CD8-positive, alpha-beta memory T cell (primary cell): ENCODE measurements at places on chromosomes 4 and X. TPM values are rescaled to one million over a fixed set of nuclear protein-coding genes. Genes with fewer than 3 reads are reported as not detected.
A peak's percentile ranks its signal among the peaks of the same experiment; 100 is the strongest.

Gene SULT1E1
- not detected for total RNA-seq

DNA sequence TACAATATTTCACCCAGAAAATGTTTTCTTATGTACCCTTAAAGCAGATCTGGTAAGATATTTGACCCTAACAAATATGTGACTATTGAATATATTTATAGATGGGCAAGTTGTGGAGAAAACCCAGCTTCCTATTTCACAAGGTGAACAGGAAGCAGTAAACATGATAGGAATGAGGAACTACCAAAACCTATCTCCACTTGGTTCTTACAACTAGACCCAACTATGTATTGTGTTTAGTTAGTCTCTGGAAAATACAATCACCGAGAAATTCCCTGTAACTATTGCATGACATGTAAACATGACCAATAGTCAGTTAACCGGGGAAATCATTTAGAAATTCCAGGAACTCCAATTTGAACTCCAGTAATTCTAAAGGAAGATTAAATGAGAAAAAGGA, 8.4 kb upstream of the RXFP1 start:
- no peaks in the 10 kb centered on the region for H3K4me1 ChIP-seq
- no peak overlapping the region for H3K27ac ChIP-seq
- no peak for DNase-seq

GRCh38 chrX:71111141-71111843, at the start of gene IL2RG:
TSS of gene IL2RG (minus strand) at chrX:71111577. CDS start at chrX:71111539, 38 bp downstream.
- DNase-seq = peak; percentile 60
- H3K4me1 ChIP-seq = peaks cover 44% of the 10 kb centered on the region
- peaks cover 30% of the 10 kb centered on the region for H3K36me3 ChIP-seq
- peak within 1 kb of the TSS; percentile 98 for H3K27ac ChIP-seq
- H3K4me3 ChIP-seq = peak within 1 kb of the TSS; percentile 99

Gene ARMCX2
- 4.7 TPM for total RNA-seq

DNA sequence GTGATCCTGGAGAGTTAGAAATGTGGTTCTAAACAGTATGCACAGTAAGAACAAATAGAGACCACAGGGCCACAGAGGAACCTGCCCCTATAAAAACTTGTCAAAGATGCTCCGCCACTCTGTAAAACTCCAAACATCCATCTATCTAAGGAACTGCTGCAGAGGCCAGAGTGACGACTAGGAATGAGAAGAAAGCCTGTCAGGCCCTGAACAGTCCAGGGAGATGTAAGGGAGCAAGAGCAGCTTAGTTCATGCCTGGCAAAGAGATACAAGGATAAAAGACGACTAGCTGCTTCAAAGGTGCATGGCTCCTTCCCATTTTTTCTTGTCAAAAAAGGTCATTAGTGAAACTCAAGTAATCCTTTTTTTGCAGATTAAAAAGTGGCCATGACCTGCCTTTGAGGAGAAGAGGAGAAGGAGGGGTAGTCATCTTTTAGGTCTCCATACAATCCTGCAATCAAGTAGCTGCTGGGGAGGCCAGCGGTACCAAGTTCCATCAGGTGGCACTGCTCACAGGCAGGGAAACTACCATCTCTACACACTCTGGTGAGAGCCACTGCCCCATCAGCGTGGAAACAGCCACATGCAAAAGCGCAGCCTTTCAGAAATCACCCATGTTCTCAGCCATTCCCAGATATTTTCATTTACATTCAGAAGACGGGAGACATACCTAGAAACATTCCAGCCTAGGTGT, 162.1 kb downstream of the TSPAN5 start:
- no peaks in the 10 kb centered on the region for H3K36me3 ChIP-seq
- H3K4me3 ChIP-seq = no peak overlapping the region
- H3K27ac ChIP-seq = no peak overlapping the region
- no peak for DNase-seq
- no peaks in the 10 kb centered on the region for H3K27me3 ChIP-seq

- no peaks in the 10 kb centered on the region for H3K36me3 ChIP-seq
- H3K27ac ChIP-seq = no peak overlapping the region
- H3K4me3 ChIP-seq = no peak overlapping the region
- H3K4me1 ChIP-seq = no peaks in the 10 kb centered on the region
- no peaks in the 10 kb centered on the region for H3K27me3 ChIP-seq
Measured at GRCh38 chrX:636981-637659, 6.5 kb downstream of the SHOX start.

Gene TRAM1L1
- total RNA-seq = not detected
